CD4-positive, CD25-positive, alpha-beta regulatory T cell (primary cell): ENCODE measurements at places on chromosomes 7 and 10. TPM values are rescaled to one million over a fixed set of nuclear protein-coding genes. Genes with fewer than 3 reads are reported as not detected.

- no peak for DNase-seq
These were observed 124.4 kb downstream of the ADARB2 start for GRCh38 chr10:1612908-1613307.

- DNase-seq = no peak
These were observed 10.2 kb upstream of the UTF1 start for GRCh38 chr10:133219782-133220181.

DNA sequence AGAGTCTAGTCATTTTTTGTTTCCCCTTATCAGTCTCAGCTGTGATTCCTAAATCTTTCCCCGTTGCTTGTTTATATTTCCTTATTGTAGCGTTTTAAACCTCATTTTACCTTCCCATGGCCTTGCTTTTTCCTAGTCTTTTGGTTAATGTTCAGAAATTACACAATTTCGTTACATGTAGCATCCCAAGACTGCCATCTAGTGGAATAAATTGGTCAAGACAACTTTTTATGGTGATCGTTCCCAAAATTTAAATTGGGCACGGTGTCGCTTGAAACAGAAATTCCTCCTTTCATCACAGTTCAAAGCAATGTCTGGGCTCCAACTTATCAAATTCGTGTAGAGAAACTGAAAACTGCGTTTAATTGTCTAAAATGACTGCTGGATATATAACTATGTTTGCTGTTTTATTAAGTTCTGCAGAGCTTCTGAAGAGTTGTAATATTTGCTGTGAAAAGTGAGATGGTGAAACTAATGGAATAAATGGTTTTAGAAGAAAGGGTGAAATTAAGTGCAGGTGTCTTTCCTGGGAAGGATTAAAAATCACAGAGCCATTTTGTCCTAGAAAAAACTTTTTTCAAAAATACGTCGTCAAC, 370.2 kb downstream of the PHF14 start:
- peak; percentile 24 for DNase-seq

DNA sequence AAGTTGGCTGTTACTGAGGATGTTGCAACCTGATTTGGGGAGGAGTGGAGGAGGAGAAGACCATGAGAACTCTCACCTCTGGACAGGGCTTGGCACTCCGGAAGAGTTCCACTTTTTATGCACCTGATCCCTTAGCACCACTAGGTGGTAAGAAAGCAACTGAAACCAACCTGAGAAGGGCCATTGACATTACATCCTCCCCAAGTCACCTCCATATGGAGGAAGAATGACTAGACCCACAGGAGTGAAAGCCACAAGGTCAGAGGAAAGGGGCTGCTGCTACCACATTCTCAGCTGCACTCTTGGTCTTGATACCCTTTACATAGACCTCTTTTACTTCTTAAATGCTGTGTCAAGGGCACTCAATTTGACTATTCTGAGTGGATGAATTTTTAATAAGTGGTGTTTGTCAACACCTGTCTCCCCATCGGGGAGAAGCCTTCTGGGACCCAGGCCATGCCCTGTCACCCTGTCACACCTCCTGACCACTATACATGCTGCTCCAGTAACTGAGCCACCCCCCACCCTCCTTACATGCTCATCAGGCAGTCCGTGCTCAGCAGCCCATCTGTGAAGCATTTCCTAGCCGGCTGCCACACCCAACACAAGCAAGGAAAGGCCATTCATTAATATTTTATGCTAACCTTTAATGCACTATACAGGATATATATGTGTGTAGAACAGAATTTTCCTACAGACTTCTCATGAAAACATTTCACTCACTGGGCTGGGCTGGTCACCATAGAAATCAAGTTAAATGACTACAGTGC, 362.9 kb downstream of the GFRA1 start:
- DNase-seq = no peak

DNA sequence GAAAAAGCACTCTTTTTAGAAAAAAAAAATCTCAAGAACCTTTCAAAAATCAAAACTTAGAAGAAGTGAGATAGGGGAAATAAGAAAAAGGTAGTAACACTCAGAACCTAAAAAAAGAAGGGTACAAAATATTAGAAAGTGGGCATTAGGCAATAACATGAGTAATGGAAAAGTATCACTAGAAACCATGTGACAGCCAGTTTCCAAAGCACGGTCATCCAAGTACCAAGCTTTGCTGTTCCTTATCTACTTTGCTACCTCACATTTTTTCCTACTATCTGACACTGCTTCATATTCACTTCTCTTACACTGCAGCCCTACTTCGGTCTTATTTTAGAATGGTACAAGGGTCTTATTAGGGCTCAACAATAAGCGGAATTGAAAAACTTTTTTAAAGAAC, 30.3 kb downstream of the IMMP2L start:
- no peak for DNase-seq

DNA sequence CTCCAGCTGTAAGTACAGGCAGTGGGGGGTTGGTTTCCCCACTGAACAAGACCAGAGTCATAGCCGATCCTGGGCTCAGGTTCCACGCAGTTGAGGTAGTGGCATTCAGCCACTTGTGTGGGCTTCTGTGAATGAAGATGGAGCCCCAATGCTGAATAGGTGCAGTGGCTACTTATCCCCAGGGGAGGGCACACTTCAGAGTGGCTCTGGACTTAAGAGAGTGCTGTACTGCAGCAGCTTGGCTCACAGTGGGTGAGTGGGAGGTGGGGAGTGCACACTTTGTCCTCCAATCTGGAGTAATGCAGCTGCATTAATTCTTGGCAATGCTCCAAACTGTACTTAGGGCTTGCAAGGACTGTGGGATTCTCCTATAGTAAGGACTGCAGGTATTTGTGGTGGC, 81.9 kb downstream of the BUB3 start:
- no peak for DNase-seq

GRCh38 chr7:85023066-85023712, 163.7 kb downstream of the SEMA3D start:
- DNase-seq = peak; percentile 24

GRCh38 chr7:132518102-132518838, 58.0 kb downstream of the PLXNA4 start:
- no peak for DNase-seq

GRCh38 chr7:152459724-152460251, 24.0 kb upstream of the KMT2C start:
- no peak for DNase-seq

- no peak for DNase-seq
These were observed 54.1 kb downstream of the ZNF467 start for GRCh38 chr7:149719050-149719899.

- no peak for DNase-seq
These were observed 180.9 kb downstream of the PLXNA4 start for GRCh38 chr7:132395361-132395760.

- DNase-seq = no peak
These were observed at the start of gene TBC1D12 for GRCh38 chr10:94402204-94402842. TSS of gene TBC1D12 (plus strand) at chr10:94402541. CDS start at chr10:94402614, 73 bp downstream.

POM121L12 gene
- not detected for total RNA-seq

CPA1 gene
- total RNA-seq = not detected

PROSER2 gene
- total RNA-seq = 1.3 TPM

ARHGEF35 gene
- total RNA-seq = 3.5 TPM

SUPV3L1 gene
- 51.1 TPM for total RNA-seq

PIK3AP1 gene
- 1.5 TPM for total RNA-seq

LIPN gene
- total RNA-seq = 0.44 TPM

CDHR3 gene
- 38.2 TPM for total RNA-seq

HECTD2 gene
- total RNA-seq = 1.7 TPM

FKBP6 gene
- total RNA-seq = not detected
